ENCODE measurements at places on chromosomes 13 and 19.

GRCh38 chr19:456547-457110 lies 4.2 kb downstream of the SHC2 start:
- DNase-seq, result no peak

GRCh38 chr13:94033098-94033497 lies 446.4 kb downstream of the DCT start:
- DNase-seq, result no peak

DNA sequence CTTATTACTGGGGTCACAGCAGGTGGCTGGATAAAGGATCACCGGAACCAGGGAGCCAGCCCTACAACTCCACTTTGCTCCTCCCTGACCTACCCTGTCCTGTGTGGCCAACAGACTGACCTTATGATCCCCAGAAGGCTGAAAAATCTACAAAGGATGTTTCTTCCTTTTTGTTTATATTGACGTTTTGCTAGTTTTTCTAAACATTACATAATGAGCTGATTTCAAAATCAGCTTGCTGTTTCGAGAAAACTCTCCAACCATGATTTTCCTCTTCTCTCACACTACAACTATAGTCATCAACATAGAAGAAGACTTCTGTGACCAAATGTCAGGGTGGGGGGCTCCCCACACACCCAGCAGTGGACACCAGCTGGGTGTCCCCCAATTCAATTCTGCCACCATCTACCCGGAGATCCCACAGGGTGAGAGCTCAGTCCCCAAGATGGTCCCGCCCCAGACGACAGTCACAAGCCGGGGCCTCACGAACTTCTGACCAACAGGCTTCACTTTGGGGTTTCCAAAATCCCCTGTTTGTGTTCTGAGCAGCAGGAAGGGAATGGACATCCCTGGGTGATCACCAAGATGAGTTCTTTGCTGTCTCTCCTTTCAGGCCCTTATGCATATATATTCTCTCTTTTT lies 35.0 kb downstream of the ZNF536 start:
- no peak for DNase-seq

- no peak for DNase-seq
Observed at GRCh38 chr13:48251611-48252081, 18.6 kb downstream of the ITM2B start.

GRCh38 chr19:29079356-29080032 lies 133.5 kb downstream of the UQCRFS1 start:
- no peak for DNase-seq

GRCh38 chr13:44237276-44237767 lies 136.3 kb upstream of the SERP2 start:
- peak; percentile 82 for DNase-seq

- DNase-seq, result no peak
Observed at GRCh38 chr19:22335716-22336115, 49.5 kb downstream of the ZNF729 start.

- DNase-seq, result no peak
Observed at GRCh38 chr19:46756544-46756888, 10.3 kb upstream of the STRN4 start.

DNA sequence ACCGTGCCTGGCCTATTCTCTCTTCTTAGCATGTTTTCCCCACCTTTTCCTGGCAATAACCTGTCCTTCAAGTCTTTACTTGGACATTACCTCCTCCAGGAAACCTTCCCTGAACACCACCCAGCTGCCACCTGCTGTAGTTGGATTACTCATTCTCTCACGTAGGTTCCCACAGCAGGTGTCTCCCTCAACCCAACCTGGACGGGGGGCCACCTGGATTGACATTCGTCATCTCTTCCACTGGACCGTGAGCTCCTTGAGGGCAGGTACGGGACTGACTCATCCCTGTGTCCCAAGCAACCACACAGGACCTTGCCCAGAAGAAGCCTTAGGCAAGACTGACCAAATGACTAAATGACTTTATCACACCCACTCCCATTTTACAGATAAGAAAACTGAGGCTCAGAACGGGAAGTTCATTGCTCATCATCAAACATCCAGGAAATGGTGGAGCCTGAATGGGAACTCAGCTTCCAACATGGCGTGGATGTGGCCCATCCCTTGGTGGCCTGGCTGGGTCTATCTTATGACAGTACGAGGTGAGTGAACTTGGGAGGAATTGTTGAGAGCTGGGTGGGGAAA lies 3.5 kb upstream of the KLK6 start:
- no peak for DNase-seq

GRCh38 chr13:84903391-84903790 lies 895.8 kb downstream of the SLITRK6 start:
- no peak for DNase-seq

- peak; percentile 30 for DNase-seq
Observed at GRCh38 chr13:77751513-77752456, 54.3 kb downstream of the SLAIN1 start.

GRCh38 chr19:30062065-30062906 lies 120.2 kb downstream of the URI1 start:
- DNase-seq, result no peak

- DNase-seq, result no peak
Observed at GRCh38 chr19:43329989-43330388, 23.5 kb upstream of the CD177 start.

DNA sequence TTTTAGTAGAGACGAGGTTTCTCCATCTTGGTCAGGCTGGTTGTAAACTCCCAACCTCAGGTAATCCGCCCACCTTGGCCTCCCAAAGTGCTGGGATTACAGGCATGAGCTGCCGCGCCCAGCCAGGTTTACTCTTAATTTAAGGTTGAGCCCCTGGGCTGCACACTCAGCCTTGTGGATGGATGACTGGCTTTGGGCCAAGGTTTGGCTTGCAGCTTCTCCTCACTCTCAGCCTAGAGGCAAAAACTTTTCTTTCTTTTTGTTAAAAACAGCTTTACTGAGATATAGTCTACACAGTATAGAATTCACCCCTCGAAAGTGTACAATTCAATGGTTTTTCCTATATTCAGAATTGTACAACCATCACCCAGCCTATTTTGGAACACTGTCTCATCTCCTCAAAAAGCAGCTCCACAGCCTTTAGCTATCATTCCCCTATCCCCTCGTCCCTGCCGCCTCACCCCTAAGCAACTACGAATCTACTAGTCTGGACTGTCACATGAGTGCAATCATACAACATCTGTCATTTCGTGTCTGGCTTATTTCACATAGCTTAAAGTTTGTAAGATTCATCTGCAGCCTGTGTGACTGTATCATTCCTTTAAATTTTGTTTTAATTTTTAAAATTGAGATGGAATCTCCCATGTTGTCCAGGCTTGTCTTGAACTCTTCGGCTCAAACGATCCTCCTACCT lies 14.5 kb upstream of the TSPAN16 start:
- no peak for DNase-seq

DNA sequence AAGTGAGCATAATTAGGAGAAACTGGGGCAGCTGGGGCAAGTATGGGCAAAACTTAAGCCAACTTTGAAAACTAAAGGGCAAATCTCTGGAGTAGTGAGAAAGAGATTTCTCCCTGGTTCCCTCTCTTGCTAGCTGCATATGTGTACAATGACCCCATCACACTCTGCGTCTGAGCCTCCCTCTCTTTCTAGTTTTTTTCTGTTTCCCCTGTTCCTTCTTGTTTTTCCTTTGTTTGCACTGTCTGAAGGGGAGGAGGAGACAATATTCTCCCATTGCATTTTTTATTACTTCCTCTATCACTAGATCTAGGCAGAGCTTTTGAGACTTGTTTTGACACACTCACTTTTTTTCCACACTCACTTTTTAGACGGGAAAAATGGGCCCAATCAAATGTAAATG lies 11.2 kb upstream of the CLDN10 start:
- no peak for DNase-seq

DNA sequence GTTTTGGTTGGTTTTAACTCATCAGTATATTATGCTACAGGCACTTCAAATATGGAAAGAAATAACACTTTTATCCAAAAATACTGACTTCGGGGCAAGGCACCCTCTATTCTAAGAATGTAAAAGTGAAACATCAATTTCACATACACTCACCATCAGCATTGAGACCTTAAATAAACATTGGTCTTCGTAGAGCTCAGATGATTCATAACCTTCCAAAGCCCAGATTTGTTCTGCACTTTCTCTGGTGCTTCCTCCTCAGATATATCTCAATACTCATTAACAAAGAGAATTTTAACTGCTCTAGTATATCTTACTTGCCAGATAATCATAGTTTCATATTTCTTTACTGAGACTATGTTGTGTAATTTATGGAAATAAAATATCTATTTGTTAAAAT lies 794.3 kb downstream of the LIG4 start:
- peak; percentile 12 for DNase-seq

GRCh38 chr13:79709471-79709870 lies 228.5 kb downstream of the NDFIP2 start:
- no peak for DNase-seq

DNA sequence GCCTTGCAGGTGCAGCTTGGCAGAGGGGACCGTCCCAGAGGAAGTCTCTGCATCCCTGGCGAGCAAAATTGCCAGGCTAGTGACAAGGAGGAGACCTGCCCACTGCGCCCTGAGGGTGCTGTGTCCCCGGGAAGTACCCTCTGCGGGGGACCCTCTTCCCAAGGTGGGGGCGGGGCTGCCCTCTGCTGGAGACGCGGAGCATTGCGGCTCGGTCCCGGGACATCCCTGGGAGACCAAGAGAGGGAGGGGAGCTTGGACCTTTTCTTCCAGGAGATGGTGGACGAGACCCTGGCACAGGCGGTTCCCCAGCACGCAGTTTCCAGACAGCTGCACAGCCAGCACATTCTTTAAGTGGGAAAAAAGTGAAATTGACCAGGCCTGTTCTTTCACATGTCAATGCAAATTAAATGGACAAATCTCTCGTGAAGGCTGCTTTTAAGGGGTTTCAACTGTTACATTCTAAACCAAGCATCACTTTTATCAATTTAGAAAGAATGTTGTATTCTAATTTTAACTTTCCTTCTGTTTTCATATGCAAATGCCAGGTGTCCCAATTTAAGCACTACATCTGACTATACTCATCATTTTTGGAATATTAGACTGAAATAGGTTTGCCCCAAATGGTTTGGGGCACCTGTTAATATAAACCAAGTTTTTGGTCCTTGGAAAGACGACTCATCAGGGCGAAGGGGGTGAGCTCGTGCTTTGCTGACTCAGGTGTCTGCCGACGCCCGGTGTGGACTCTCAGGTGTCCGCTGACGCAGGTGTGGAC lies 60.7 kb downstream of the MCF2L start:
- peak; percentile 58 for DNase-seq

DNA sequence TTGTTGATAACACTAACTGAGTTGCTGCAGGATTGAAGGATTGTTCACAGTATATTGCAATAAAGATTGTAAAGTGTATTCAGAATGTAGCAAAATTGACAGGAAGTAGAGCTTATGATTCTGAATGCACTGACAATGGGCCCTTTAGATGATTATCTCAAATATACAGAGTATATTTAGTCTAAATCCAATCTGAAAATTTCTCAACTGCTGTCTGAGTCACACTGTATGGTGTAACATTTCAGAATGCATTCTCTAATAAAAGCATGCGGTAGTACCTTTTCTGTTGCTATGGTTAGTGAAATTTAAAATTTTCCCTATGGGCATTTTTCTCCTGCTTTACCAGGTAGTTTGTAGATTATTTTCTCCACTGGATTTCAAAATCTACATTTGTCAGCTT lies 365.2 kb downstream of the PCDH17 start:
- DNase-seq, result no peak

DNA sequence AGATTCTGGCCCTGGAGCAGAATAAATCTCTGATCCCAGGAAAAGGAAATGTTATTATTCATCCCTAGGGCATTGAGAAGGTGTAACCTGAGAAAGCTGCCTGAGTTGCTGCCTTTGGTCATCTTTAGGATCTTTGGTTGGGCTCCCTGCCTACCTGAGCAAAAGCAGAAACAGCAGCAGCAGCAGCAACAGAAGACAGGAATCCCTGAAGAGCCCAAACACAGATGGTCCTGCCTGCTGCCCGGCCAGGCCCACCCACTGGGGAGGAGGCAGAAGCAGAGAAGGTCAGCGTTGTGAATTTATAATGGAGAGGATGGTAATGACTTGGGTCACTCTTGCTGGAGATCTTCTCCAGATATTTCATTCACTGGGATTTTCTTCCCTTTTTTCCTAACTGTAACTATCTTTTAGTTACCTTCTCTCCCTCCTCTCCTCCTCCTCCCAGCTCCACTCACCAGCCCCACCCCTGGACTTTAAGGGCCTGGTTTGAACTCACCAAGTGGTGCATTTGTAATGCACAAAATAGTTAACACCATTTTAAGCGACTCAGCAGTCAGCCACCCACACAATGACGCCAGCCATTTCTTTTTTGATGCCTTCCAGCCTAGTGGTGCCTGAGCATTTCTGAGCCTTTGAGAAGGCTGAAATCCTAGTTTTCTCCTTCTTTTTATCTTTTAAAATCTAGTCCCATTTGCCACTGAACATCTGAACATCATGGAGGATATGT lies 91.7 kb downstream of the HSPH1 start:
- DNase-seq, result no peak

DNA sequence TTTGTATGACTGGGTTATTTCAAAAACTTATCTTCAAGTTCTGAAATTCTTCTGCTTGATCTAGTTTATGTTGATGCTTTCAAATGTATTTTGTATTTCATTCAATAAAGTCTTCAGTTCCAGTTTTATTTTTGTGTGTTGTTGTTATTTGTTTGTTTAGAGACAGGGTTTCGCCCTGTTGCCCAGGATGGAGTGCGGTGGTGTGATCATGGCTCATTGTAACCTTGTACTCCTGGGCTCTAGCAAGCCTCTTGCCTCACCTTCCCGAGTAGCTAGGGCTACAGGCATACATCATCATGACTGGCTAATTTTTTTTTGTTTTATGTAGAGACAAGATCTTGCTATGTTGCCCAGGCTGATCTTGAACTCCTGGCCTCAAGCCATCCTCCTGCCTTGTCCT lies 40.3 kb upstream of the ARHGEF7 start:
- no peak for DNase-seq

GRCh38 chr19:40335855-40336600 lies 12.2 kb downstream of the C19orf47 start:
- DNase-seq, result no peak

GRCh38 chr13:44902738-44903137 lies 86.5 kb downstream of the NUFIP1 start:
- no peak for DNase-seq

- DNase-seq, result no peak
Observed at GRCh38 chr13:94247890-94248289, 231.6 kb downstream of the DCT start.

GRCh38 chr13:111034811-111035210 lies 80.3 kb upstream of the ARHGEF7 start:
- DNase-seq, result peak; percentile 44

DNA sequence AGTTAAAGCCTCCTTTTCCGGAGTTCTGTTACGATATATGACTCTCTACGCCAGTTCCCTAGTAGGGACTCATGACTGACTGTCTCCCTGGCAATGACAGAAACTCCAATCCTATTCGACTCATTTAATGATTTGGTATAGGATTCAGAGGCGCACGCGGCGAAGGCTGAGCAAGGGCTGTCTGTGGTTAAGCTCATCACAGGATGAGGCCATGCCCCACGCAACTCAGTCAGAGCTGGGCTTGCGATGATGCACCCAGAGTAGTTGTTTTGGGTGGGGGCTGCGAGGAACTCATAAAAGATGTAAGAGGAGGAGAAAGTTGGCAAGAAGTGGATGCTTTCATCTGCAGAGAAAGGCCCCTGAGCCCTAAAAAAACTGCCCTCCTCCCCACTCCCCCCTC lies 468 bp upstream of the SERTM1 start:
- DNase-seq, result no peak

Data from AG08396 (cell line).